SJSA1 (cell line): ENCODE measurements at places on chromosomes 7 and 10. TPM values are rescaled to one million over a fixed set of nuclear protein-coding genes. Genes with fewer than 3 reads are reported as not detected.

SORCS3 gene
- total RNA-seq = not detected in 2 replicates

GAD2 gene
- total RNA-seq = not detected in 2 replicates

SH2D4B gene
- 0.08 TPM in 1 of 2 replicates, not detected in the other for total RNA-seq

PRF1 gene
- total RNA-seq = not detected in 2 replicates

OR6B1 gene
- not detected in 2 replicates for total RNA-seq

GJC3 gene
- not detected in 2 replicates for total RNA-seq
